Lower leg skin (tissue), 4 donors: ENCODE measurements at places on chromosomes 1 and 21. TPM values are rescaled to one million over a fixed set of nuclear protein-coding genes. Genes with fewer than 3 reads are reported as not detected.

GRCh38 chr1:66711420-66711819 lies 40.8 kb upstream of the DYNLT5 start:
- DNase-seq, result no peak

DNA sequence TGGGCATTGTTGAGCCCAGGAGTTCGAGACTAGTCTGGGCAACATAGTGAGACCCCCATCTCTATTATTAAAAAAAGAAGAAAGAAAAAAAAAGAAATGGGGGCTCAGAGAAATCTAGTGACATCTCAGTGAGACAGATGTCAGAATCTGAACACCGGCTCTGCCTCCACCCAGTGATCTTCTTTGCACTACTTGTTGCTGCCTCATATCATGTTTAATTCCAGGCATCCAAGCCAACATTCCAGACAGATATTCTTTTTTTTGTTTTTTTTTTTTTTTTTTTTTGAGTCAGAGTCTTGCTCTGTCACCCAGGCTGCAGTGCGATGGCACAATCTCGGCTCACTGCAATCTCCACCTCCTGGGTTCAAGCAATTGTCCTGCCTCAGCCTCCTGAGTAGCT lies 5.0 kb upstream of the ARL8A start:
- no peak for DNase-seq

- no peak for DNase-seq
Measured at GRCh38 chr1:55049271-55049913, 10.0 kb downstream of the PCSK9 start.

DNA sequence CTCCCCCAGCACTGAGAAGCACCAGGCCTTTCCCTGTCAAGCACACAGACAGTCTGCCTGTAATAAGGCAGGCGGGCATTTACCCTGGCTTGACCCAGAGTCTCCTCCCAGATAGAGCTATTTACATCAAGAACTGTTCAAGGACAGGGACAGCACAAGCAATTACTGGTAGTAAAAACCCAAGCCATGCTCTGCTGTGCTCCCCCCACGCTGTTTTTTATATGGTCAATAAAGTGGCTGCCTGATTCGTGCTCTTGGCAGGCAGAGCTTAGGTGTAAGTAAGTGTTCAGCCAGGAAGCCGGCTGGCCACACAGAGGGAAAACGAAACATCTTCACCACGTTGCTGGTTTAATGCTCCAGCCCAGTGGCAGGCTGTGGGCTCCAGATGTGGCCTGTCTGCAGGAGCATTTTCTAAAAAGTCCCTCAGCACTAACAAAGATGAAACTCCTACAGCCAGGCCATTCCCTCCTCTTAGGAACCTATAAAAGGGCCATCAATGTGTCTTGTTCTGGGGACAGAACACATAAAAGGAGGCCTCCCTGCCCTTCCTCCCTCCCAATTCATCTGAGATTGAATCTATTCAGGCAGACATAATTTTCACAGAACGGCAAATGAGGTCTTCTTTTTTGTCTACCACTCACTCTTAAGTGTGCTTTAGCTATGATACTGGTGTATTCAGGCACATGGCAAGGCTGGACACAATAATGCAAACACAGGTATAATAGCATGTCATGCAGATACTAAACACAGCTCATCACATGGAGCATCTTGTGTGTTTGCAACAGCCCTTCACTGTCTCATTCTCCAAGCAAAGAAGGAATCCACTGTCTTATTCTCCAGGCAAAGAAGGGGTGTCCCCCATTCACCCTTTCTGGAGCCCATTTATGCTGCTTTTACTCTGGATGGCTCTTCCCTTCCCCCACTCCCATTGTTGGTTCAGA lies 378.9 kb downstream of the HHAT start:
- DNase-seq, result no peak

Gene FCRL4
- total RNA-seq, result not detected

DNA sequence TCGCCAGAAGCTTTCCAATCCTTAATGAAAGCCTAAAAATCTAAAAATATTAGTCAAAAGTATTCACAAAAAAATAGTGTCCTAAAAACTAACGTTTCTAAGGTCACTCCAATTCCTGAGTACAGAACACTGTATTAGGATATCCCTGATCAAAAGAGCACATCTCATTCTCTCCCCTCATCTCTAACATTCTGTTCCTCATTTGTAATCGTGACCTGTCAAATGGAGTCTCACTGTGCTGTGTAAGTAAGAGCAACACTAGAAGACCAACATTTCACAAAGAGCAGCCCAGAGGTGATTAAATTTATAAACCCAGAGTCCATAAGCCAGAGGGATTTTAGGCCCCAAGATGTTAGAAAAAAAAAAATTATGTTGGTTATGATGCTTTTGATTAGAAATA lies 26.3 kb downstream of the RGS2 start:
- DNase-seq, result no peak

Gene WNT4
- 13.6 TPM for total RNA-seq

- DNase-seq, result no peak
Measured at GRCh38 chr1:200314085-200314750, 95.6 kb downstream of the ZNF281 start.

- DNase-seq, result no peak
Measured at GRCh38 chr1:222821239-222821638, 6.4 kb downstream of the DISP1 start.

- no peak for DNase-seq
Measured at GRCh38 chr1:52569449-52570210, 16.7 kb upstream of the TUT4 start.

- no peak for DNase-seq
Measured at GRCh38 chr1:88791192-88791591, 100.2 kb downstream of the GTF2B start.

DNA sequence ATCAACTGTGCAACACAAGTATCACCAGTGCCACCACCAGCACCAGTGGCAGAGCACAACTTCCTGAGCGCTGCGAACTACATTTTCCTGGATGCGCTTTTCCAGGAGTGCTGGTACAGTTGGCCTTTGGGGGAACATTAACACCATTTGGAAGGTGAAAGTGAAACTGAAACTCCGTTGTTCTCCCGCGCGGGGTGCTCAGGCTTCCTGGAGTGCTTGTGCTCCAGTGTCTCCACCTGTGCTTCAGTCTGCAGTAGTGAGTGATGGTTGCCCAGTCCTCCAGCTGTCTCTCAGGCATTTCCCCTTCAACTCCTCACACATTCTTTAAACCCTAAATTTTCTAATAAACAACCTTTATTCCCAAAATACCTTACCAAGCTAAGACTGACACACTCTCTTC lies 187.8 kb downstream of the LRRIQ3 start:
- DNase-seq, result no peak

DNA sequence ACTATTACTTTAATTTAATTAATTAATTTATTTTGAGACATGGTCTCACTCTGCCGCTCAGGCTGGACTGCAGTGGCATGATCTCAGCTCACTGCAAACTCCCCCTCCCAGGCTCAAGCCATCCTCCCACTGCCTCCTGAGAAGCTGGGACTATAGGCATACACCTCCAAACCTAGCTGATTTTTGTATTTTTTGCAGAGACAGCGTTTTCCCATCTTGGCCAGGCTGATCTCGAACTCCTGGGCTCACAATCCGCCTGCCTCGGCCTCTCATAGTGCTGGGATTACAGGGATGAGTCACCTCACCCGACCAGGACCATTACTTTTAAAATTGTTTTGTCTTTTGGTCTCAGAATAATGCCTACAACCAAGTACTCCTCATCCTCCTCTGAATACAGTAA lies 15.6 kb downstream of the YY1AP1 start:
- DNase-seq, result no peak

DNA sequence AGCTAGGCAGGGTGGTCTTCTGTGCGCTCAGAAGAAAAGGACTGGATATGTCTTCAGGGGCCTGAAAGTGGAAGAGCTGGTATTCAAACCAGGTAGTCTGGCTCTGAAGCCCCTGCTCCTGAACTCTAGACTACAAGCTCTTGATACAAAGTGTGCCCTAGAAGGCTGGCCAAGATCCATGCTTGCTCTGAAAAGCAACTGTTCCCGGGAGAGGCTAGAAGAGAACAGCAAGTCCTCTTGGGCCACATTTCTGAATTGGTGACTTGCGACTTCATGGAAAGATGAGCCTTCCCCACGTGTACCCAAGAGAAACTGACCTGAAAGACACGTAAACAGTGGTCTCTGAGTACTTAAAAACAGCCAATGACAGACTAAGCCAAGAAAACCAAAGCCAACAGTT lies 123.3 kb upstream of the GRIK3 start:
- DNase-seq, result no peak

- DNase-seq, result no peak
Measured at GRCh38 chr1:30888391-30888790, 20.2 kb downstream of the SDC3 start.

Gene NBPF10
- 1.5 TPM for total RNA-seq

GRCh38 chr1:221711656-221712055 lies 30.2 kb downstream of the DUSP10 start:
- DNase-seq, result no peak

GRCh38 chr1:225545649-225546048 lies 107.3 kb downstream of the ENAH start:
- no peak for DNase-seq

DNA sequence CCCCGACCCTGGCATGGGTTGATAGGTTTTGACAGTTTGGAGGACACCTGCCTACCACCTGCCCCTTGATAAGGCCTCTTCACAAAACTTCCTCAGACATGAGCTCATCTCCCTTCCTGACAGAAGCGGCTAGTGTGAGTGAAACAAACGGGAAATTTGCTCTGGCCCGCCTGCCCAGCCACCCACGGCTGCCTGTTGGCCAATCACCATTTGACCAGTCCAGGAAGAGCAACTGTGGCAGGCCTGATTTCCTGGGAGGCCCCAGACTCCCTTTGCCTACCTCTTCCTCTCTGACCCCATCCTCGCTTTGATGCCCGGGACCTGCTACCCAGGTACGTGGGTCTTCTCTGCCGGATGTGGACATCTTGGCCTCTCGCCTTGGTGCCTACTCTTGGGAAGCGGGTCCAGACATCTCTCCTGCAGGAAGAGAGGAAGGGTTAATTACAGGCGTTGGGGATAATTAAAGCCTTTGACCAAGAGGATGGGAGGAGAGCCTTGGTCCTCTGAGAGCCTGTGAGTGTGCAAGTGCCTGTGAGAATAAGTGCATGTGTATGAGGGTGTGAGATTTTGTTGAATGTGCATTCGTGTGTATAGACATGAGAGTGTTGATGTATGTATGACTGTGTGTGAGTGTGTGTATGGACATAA lies 1.1 kb upstream of the EPHA2 start:
- DNase-seq, result no peak

Gene ARHGEF16
- total RNA-seq, result 8.4 TPM

GRCh38 chr1:200755456-200755855 lies 16.8 kb downstream of the CAMSAP2 start:
- DNase-seq, result no peak

DNA sequence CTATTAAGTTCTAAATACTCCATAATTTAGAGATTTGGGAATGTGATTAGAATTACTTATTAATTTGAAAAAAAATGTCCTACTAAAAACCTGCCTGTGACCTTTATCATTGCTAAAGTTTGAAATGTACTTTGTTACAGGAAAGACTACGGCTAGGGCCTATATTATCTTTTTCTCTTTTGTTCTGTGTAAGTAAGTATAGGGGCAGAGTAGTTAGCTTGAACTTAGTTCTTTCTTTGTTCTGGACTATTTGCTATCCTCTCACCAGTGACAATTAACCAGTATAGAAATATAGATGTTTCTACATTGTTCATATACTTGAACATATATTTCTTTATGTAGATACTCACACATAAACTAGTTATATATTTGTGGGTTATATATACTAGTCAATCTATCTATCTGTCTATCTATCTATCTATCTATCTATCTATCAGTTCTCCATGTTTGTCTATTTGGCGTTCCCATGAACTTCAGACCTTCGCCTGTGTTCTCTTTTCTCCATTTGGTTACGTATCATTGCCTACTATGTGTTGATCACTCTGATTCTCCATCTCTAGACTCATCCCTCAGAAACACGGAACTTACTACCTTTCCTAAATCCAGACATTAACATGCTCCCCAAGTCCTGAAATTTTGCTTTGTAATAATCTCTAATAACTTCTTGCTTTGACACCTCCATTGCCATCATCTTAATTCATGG lies 3.3 kb downstream of the PTPRC start:
- DNase-seq, result no peak

DNA sequence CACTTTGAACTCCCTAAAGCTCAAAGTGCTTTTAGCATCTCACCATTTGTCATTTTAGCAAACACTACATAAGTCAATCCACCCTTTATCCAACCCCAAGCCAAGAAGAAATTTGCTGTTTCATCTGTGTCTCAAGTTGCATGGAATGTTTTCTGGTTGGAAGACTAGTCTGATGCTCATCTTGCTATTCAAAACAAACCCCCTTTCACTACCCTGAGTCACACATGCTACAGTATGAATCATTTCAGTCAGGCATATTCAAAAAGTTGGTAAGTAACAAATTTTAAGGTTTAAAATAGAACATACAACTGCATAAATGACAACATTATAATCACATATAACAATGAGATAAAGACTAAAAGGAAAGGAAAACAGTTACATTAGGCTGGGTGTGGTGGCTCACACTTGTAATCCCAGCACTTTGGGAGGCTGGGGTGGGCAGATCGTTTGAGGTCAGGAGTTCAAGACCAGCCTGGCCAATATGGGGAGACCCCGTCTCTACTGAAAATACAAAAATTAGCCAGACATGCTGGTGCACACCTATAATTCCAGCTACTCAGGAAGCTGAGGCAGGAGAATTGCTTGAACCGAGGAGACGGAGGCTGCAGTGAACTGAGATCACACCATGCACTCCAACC lies 38.7 kb downstream of the DSTYK start:
- DNase-seq, result peak; percentile 42

Gene DMBX1
- 0.51 TPM for total RNA-seq

DNA sequence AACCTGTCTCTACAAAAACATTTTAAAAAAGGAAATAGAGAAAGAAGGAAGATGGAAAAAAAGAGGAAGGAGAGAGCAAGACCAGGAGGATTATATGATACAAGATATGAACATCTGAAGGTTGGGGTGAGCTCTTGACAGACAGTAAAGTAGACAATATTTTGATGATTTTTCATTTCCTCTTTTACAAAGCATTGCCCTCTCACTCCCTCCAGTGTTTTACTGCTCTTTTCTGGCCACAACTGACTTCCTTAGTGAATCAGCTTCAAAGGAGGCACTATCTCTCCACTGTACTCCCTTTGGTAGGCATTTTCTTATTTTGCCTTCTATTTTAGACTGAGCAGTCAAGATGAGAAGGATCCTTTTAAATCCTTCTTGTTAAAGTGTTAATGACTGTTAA lies 296.7 kb downstream of the KCTD3 start:
- DNase-seq, result no peak

DNA sequence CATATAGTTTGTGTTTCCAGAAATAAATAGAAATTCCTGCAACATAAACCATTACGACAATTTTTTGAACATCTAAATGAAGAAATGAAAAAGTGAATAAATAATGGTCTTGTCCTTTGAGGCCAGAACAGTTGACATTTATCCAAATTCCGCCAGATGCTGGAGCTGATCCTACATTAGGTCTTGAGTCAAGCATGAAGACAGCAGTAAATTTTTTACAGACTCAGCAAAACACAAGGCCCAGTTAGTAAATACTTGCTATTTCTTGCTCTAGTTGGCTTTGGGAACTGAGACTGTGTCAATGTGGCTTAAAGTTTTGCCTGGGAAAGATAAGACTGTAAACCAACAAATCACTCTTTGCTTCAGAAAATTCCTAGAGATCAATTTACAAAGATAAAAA lies 540.1 kb upstream of the RGS18 start:
- DNase-seq, result no peak

Gene RGS1
- 69.6 TPM for total RNA-seq

Gene SERPINC1
- total RNA-seq, result not detected

- no peak for DNase-seq
Measured at GRCh38 chr1:41158147-41158875, 83.8 kb downstream of the SCMH1 start.
